ENCODE measurements at places on chromosomes 1 and 21.

DNA sequence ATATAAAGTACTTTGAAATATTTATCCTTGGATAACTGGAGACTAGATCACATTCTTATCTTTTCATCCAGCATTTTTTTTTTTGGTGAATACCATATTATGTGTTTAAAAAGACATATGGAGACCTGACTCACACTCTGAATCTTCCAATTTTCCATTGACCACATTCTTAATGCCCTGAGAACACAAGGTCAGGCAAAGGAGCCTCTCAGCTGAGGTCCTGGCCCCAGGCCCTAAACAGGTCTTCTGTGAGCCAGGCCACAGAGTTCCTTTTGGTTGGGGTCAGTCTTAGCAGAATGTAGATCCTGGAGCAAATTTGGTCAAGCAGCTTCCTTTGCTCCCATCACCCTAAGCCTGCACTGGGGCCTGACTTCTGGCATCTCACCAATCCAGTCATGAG is 390.1 kb upstream of the ST6GALNAC5 start:
- no peak for DNase-seq

DNA sequence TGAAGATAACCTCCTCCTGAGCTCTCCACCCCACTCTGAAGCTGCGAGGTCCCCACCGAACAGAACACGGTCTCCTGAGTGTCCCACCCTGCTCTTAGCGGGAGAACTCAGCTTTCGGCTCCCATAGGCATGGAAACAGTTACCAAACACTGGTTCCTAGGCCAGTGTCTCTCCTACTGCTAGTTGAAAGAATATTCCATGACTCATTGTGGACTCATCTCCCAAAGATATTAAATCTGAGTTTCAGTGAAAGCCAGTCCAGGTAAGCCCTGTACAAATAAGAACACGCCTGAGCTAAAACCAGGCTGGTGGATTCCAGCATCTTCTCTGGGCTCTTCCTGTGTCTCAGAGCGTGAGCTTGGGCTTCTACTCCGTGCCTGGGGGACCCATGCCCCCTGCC is 107.5 kb upstream of the CLDN14 start:
- no peak for DNase-seq

DNA sequence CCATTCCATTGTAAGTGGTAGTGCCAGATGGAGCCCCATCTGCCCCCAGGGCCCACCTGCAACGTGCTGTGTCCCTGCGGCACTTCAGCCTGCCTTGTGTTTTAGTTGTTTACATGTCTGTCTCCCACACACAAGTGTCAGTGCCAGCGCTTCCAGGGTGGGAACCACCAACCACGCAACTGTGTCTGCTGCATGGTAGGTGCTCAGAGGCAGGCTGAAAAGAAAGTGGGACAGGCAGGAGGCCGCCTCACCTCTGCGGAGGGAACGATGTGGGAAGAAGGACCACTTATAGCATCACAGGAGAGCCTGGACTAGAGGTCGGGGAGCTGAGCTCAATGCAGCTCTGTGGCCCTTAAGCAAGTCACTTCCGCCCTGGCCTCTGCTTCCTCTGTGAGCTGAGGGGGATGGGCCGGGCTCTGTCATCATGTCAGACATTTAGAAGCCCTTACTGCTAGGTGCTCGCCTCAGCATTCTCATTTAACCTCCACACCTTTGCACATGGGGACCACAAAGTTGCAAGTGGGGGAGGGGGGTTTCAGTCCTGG is 17.9 kb downstream of the SLC9A1 start:
- peak; percentile 69 for DNase-seq

- no peak for DNase-seq
Observed at GRCh38 chr1:47521034-47521881, 83.4 kb downstream of the FOXD2 start.

DNA sequence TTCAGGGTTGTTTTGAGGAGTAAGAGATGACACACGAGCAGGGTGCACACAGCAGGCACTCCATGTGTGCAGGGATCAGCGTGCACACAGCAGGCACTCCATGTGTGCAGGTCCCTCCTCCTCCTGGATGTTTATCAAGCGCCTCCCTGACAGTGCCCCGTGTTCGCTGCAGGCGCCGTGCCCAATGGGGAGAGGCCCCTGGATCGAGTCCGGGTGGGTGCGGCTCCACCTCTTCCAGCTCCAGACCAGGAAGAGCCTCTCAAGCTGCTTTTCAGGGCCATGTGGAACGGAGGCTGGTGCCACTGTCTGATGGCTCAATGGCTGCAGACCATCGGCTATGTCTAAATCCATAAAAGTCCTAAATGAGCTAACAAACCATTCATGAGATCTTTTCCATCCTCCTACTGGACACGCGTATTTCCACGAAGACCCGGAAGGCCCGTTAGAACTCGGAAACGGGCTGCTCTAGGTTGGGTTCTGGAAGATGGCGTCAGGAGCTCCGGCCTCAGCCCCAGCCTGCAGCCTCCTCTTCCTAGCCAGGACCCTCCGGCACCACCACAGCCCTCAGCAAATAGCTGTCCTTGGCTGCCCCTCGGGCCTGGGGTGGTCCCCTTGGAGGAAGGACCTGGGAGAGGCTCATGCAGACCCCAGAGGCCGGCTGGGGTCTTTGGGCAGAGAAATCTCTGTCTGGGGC is 36.0 kb downstream of the RRP1 start:
- DNase-seq, result no peak

GRCh38 chr1:16158025-16158424 is 2.2 kb upstream of the EPHA2 start:
- DNase-seq, result no peak

DNA sequence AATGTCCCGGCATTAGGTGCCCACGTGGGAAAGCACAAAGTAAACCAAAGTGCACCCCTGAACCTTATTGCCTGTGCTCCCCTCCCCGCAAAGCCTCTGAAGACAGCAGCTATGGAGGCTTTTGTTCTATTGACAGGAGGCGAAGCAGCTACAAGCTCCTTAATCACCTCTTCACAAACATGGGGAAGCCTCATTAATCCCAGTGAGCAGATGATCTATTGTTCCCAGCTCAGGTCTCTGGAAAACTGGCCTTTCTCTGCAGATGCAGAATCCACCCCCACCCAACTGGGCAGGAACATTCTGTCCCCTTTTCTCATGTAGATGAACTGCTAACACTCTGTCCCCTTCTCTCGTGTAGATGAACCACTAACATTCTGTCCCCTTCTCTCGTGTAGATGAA is 190.5 kb upstream of the CSF3R start:
- DNase-seq, result no peak

DNA sequence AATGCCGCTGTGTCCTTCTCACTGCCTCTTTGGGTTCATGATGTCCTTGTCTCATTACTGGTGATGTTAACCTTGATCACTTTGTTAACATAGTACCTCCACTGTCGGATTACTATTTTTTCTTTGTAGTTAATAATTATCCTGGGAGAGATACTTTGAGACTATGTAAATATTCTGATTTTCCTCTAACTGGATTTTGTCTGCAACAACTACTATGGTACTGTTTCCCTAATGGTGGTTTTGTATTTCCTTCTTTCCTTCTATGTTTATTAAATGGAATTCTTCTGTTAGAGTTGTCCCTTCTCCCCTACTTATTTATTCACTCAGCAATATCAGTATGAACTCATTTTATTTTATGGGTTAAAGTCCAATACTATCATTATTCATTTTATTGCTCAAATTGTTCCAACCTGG is 4.2 kb downstream of the TOR1AIP2 start:
- DNase-seq, result no peak

DNA sequence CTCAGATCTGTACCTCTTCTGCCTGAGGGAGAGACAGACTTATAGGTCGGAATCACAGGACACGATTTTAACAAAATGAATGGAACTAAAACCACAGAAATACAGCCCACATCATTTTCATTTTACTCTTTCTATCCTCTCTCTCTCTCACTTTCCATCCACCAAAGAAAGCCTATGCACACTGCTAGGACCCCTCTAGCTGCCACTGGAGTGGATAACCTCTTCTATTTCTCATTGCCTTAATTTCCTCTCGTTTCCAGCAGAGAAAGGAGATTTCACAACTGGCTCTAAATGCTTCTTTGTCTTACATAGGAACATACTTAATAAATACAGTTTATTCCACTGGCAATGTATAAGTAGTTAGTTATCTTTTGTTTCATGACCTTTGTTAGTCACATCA is 867.8 kb upstream of the ADGRL4 start:
- DNase-seq, result no peak

- no peak for DNase-seq
Observed at GRCh38 chr1:33860671-33861070, 3.2 kb upstream of the HMGB4 start.

- no peak for DNase-seq
Observed at GRCh38 chr1:229131243-229132105, 139.4 kb upstream of the RAB4A start.

DNA sequence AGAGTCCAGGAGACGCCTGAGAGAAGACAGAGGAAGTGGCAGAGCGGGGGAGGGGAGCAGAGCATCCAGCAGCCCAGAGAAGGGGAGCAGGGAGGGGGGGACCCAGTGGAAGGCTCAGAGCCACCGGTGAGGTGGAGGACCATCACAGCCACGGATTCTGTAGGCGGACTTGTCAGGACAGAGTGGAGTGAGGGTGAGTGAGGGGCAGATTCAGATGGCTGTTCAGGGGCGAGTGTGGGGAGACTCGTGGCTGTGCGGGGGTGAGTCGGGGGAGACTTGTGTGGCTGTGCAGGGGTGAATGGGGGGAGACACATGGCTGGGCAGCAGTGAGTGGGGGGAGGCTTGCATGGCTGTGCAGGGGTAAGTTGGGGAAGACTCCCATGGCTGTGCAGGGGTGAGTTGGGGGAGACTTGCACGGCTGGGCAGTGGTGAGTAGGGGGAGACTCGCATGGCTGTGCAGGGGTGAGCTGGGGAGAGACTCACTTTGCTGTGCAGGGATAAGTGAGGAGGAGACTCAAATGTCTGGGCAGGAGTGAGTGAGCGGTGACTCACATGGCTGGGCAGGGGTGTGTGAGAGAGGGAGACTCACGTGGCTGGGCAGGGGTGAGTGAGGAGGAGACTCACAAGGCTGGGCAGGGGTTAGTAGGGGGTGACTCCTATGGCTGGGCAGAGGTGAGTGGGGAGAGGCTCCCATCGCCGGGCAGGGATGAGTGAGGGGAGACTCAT is 56.8 kb upstream of the ABCG1 start:
- no peak for DNase-seq

DNA sequence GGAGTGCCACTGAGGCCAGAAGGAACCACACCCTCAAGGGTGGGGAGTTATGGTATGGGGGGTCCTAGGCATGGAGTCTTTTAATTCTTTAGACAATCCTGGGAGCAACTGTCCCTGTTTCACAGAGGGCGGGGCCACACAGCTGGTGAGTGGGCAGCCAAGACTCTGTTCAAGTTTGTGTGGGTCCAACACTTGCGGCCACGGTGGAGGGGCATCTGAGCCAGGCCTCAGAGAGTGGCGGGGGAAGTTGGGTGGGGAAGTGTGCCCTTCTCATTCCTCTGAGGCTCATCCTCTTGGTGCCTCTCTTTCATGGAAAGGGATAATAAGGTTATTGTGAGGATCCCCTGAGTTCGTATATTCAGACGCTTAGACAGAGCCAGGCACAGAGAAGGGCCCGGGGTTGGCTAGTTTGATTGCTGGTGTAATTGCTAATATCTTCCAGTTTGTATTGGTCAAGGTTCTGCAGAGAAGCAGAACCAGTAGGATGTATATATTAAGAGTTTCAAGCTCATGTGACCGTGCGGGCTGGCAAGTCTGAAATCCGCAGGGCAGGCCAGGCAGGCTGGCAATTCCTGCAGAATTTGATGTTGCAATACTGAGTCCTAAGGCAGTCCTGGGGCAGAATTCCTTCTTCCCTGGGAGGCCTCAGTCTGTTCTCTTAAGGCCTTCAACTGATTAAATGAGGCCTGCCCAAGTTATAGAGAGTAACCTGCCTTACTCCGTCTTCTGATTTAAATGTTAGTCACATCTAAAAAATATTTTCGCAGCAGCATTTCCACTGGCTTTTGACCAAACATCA is 15.9 kb downstream of the PCSK9 start:
- DNase-seq, result no peak

DNA sequence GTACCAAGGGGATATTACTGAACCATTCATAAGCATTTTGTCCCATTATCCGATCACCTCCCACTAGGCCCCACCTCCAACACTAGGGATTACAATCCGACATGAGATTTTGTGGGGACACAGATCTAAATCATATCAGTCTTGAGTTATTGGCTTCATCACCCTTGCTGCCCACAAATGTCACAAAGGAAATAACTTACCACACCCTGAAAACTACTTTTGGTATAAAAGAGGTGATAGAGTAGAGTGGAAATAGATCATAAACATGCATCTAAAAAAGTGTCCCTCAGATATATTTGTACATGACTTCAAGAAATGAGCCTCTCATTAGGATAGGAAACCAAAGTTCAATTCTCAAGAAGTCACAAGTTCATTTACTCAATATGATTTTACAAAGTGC is 22.6 kb upstream of the FCRL3 start:
- no peak for DNase-seq

DNA sequence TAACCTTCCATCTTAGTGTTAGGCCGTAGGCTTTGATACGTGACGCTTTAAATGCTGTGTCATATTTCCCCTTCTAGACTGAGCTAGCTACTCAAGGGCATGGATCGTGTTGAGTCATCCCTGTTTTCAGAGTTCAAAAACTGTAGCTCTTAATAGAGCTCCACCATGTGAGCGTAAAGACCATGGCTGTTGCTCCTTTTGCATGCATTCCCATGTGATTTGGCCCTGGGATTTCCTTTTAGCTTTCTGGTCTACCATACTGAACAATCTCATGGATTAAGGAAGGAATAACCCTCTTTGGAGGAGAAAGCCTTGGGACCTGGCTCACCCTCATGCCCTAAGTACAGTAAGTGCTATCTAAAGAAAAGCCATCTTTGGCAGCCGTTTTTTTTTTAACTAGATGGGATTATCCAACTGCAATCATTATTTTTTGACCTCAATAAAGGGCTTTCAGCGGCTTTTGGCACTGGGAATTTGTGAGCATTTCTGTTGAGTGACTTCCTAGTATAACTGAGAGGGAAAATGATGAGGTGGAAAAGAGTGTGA is 76.6 kb downstream of the PLPP3 start:
- DNase-seq, result no peak

DNA sequence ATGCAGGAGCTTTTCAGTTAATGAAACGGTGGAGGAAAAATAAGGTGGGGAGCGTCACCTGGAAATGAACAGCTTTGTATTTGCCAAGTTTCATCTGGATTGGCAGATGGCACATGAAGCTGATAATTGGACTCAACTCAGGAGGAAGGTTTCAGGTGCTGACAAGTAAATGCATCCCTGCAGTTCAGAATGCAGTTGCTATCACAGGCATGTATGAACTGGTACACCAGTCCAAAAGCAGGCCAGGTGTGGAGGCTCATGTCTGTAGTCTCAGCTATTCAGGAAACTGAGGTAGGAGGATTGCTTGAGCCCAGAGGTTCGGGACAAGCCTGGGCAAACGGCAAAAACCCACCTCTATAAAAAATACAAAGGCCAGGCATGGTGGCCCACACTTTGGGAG is 15.5 kb downstream of the DEGS1 start:
- DNase-seq, result no peak

GRCh38 chr1:102853136-102853535 is 255.2 kb downstream of the COL11A1 start:
- DNase-seq, result no peak

GRCh38 chr1:168960595-168960994 is 145.9 kb upstream of the ATP1B1 start:
- no peak for DNase-seq

GRCh38 chr1:67226688-67227087 is 60.4 kb downstream of the IL23R start:
- no peak for DNase-seq
